Astrocyte (in vitro differentiated cells and primary cell): ENCODE measurements at places on chromosomes 7 and 10.

- no peaks in the 10 kb centered on the region for H3K27me3 ChIP-seq
- H3K4me1 ChIP-seq, result no peaks in the 10 kb centered on the region
- H3K4me3 ChIP-seq, result no peak overlapping the region
- peak; percentile 36 for DNase-seq
Measured at GRCh38 chr7:77247206-77247850, 47.7 kb upstream of the FGL2 start.

DNA sequence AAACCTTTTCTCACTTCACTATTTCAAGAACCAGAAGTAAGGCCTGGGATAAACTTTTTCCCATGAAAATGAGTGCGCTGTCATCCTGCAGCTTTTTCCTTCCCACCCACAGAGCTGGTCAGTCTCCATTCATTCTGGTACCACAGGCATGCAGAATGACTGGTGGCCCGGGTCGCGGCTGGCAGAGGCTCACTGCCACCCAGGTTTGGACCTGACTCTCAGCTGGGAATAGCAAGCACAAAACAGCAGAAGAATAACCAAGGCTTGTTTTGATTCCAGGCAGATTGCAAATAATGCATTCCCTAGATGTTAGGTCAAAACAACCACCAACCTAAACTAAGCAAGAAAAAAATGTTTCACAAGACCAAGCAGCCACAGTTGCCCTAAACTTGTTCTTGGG lies 190.5 kb upstream of the NRP1 start:
- no peaks in the 10 kb centered on the region for H3K27me3 ChIP-seq
- no peak overlapping the region for H3K27ac ChIP-seq
- peak; percentile 56 for DNase-seq
- H3K36me3 ChIP-seq, result no peaks in the 10 kb centered on the region

- H3K36me3 ChIP-seq, result no peaks in the 10 kb centered on the region
- H3K4me3 ChIP-seq, result no peak overlapping the region
- no peak for DNase-seq
- no peak overlapping the region for H3K27ac ChIP-seq
- no peaks in the 10 kb centered on the region for H3K27me3 ChIP-seq
Measured at GRCh38 chr10:1594372-1595241, 142.7 kb downstream of the ADARB2 start.

DNA sequence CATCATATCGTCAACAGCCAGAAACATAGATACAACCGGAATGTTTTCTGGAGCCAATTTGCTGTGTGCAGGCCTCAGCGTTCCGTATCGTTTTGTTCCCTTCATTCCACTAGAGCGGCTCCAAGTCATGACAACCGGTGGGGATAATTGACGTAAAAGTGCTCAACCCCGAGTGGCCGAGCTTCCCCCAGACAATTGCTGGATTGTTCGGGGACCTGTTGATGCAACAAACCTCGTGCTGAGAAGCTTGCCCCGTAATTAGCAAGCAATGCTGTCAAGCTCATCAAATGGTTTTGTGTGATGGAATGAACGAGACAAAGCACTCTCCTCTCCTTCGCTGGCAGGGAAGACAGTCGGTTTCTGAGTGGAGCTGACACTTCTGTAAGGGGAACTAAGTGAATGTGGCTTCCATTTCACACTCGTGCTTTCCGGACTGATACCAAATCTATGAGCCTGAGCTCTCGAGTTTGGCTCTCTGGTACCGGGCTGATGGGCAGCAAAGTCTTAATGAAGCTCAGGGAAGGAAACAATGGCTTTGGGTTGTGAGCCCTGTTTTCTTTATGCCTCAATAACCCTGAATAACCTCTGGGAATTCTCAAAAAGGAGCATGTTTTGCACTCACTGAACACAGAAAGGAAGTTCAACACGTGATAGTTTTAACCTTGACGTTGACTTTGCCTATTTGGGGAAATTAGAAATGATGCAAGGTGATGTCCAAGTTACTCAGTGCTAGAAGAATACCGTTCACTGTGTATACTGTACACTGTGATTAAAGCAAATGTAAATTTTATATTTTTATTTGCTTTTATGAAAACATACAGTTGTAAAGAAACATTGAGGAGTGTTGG lies 220.5 kb downstream of the BAMBI start:
- H3K36me3 ChIP-seq, result no peaks in the 10 kb centered on the region
- DNase-seq, result peak; percentile 16
- no peaks in the 10 kb centered on the region for H3K27me3 ChIP-seq

DNA sequence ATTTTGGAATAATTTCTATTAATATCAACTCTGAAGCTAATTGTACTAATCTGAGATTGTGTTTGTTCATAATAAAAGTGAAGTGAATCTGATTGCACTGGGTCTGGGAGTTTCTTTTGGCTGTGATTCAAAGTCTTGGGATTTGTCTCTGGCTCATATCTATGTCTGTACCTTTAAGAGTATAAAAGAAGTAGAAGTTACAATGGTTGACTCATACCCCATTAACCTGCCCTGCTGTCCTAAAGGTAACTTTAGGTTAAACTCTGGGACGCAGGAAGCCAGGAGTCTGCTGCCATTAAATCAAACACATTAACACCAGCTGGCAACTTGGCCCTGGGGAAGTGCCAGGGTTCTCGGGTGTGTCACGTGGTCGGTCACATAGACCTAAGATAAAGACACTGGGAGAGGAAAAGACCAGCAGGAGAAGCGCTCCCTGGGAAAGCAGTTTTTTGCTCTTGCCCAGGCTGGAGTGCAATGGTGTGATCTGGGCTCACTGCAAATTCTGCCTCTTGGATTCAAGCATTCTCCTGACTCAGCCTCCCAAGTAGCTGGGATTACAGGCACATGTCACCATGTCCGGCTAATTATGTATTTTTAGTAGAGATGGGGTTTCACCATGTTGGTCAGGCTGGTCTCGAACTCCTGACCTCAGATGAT lies 17.8 kb downstream of the SCD start:
- H3K36me3 ChIP-seq, result peaks cover 23% of the 10 kb centered on the region
- H3K27me3 ChIP-seq, result no peaks in the 10 kb centered on the region
- H3K4me3 ChIP-seq, result no peak overlapping the region
- peak overlapping the region; percentile 54 for H3K27ac ChIP-seq
- peaks cover 27% of the 10 kb centered on the region for H3K4me1 ChIP-seq

- H3K4me3 ChIP-seq, result no peak overlapping the region
- peaks cover 10% of the 10 kb centered on the region for H3K4me1 ChIP-seq
- no peak for DNase-seq
Measured at GRCh38 chr10:60952846-60953220, 8.8 kb upstream of the RHOBTB1 start.

DNA sequence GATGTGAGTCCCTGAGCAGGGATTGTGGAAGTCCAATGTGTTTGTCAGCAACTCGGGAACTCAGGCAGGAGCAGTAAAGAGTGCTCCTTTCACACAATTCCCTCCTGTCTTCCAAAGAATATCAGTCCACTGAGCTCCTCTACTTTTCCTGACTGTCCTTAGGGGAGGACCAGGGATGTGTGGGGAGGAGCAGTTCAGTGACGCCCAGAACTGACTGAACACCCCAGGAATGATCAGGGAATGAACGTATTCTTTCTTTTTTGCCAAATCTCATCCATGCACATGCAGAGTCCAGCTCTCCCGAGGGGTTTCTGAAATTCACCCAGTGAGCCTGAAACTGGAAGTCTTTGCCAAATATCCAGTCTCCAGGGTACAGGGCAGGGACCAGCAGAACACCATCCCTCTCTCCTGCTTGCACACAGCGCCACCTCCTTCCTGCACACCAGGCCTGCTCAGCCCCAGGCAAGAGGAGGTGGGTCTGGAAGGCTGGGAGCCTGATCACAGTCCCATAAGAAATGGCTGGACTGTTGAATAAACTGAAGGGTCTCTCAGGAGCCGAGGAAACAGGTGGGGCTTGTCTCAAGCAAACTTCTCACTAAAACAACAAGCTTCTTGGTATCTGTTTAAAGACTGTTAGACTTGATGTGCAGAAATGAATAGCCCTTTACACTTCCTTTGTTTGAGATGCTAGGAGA lies 294.7 kb downstream of the C7orf25 start:
- H3K27me3 ChIP-seq, result no peaks in the 10 kb centered on the region
- no peak overlapping the region for H3K27ac ChIP-seq
- no peaks in the 10 kb centered on the region for H3K4me1 ChIP-seq

DNA sequence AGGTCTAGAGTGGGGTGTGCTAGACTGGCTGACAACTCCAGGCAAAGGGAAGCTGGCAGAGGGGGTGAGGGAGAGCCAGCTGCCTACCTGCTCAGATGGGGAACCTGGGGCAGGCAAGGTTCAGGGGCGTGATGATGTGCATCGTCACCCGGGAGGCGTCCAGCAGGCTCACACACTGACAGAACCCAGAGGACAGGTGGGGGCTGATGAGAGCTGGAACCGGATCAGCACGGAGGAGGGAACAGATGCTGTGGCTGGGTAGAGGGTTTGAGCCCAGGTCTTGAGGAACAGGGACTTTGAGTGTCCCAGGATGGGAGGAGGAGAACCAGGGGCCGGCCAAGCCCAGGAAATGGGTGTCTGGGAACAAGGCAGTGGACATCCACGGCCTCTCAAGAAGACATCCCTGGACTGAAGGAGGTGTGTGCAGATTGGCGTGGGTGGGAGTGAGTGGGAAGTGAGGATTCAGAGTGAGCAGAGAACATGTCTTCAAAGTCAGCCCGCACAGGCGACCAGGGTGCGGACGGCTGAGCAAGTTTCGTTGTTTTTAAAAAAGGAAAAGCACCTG lies 3.9 kb downstream of the RASGEF1A start:
- no peaks in the 10 kb centered on the region for H3K4me1 ChIP-seq
- no peaks in the 10 kb centered on the region for H3K36me3 ChIP-seq
- H3K4me3 ChIP-seq, result no peak overlapping the region
- no peak for DNase-seq
- peaks cover 26% of the 10 kb centered on the region for H3K27me3 ChIP-seq

DNA sequence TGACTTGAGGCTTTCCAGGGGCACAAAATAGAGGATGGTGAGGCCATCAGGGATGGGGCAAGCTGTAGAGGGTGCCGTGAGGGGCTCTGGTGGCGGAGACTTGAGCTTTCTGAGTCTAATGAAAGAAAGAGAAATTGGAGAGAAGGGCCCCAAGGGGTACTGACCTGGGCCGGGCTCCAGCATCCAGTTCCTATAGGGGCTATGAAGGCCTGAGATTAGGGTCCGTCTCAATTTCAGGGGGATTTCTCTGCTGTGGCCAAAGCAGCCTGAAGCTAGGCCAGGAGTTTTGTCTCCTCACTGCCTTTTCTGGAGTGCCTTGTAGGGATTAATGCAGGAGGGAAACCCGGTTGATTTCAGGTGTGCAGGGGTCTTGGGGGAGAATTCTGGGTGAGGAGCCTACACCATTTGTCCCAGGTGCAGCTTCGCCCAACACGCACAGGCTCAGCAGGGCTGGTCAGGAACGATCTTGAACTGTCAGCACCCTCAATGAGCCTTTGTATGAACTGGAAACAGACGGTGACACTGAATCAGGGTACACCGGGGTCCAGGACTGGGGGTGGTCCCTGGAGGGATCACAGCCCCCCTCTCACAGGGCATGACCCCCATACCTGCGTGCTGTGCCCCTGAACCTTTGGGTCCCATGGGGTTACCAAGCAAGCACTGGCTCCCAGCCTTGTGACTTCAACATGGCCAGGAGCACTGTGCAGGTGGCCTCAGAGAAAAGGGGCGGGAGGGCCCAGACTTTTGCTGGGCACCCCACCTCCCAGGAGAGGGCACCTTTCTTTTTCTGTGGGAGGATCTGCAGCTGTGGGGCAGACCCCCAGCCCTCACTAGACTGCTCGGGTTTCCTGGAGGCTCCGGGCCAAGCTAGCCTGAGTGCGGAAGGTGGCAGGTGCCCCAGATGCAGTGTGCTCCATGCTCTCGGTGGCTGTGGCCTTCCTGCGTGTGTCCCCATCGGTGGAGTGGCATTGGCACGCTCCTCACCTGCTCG lies 122.9 kb upstream of the RET start:
- DNase-seq, result no peak
- no peak overlapping the region for H3K27ac ChIP-seq
- H3K36me3 ChIP-seq, result no peaks in the 10 kb centered on the region

GRCh38 chr10:121368347-121369025 lies 229.8 kb downstream of the FGFR2 start:
- H3K4me3 ChIP-seq, result no peak overlapping the region
- no peak for DNase-seq
- H3K27me3 ChIP-seq, result no peaks in the 10 kb centered on the region
- H3K4me1 ChIP-seq, result no peaks in the 10 kb centered on the region

DNA sequence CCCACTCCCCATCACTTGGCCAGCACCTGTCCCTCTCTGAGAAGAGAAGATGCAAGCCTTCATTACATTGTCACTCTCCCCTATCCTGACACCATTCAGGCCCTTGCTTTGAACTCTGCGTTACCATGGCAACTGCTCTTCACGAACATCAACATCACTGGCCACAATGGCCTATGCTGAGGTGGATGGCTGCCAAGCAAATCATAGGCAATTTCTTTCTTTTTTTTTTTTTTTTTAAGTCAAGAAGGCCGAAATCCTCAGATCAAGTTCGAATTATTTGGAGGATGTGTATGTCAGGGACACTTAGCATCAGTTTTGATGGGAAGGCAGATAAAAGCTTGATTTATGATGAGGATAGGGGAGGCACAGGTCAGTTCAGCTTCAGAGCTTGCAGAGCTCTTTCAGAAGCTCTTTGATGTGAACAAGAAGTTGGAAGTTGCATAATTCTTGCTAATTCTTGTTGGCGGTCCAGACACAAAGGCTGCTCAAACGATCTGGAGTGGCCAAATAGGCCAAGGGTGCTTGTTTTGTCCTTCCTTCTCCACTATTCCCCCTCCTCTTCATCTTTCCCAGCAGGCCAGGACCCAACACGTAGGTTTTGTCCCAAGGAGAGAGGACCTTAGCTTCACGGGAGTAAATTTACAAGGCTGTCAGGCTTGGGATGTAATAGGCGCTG lies 179.9 kb upstream of the NPVF start:
- no peak for DNase-seq
- H3K4me3 ChIP-seq, result no peak overlapping the region
- H3K4me1 ChIP-seq, result no peaks in the 10 kb centered on the region
- no peak overlapping the region for H3K27ac ChIP-seq
- H3K36me3 ChIP-seq, result no peaks in the 10 kb centered on the region

GRCh38 chr10:69665474-69666320 lies 35.6 kb downstream of the FAM241B start:
- H3K36me3 ChIP-seq, result no peaks in the 10 kb centered on the region
- H3K4me3 ChIP-seq, result no peak overlapping the region
- H3K27me3 ChIP-seq, result peaks cover 23% of the 10 kb centered on the region
- no peak overlapping the region for H3K27ac ChIP-seq
- DNase-seq, result no peak

GRCh38 chr10:59373071-59373470 lies 10.7 kb upstream of the FAM13C start:
- H3K4me3 ChIP-seq, result no peak overlapping the region
- no peak overlapping the region for H3K27ac ChIP-seq
- no peaks in the 10 kb centered on the region for H3K4me1 ChIP-seq
- peak; percentile 67 for DNase-seq

DNA sequence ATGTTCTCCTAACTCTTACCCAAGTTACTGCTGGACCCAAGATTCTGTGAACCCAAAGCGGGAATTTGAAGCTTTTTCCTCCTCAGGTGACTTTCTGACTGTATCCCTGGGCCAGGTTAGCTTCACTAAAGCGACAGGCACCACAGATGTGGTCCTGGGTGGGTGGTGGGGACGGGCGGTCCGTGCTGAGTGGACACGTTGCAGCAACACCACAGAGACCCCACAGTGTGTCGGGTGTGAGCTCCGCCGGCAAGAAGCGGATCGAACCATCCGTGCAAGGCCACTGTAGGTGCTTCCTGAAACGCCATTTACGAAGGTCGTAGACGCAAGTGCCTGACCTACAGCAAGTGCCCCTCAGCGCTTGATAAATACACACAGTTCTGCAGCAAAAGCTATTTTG lies 325.9 kb downstream of the ADARB2 start:
- H3K27ac ChIP-seq, result no peak overlapping the region
- no peak overlapping the region for H3K4me3 ChIP-seq
- H3K4me1 ChIP-seq, result no peaks in the 10 kb centered on the region

- no peak overlapping the region for H3K27ac ChIP-seq
- H3K4me3 ChIP-seq, result no peak overlapping the region
- H3K4me1 ChIP-seq, result no peaks in the 10 kb centered on the region
- no peaks in the 10 kb centered on the region for H3K27me3 ChIP-seq
- H3K36me3 ChIP-seq, result peaks cover 10% of the 10 kb centered on the region
- no peak for DNase-seq
Measured at GRCh38 chr10:62005687-62006086, 104.2 kb downstream of the ARID5B start.
